ENCODE measurements at places on chromosomes 6 and 20. TPM values are rescaled to one million over a fixed set of nuclear protein-coding genes. Genes with fewer than 3 reads are reported as not detected.

CST3 gene
- total RNA-seq, result 421 TPM

SIM1 gene
- not detected for total RNA-seq

SAMD5 gene
- 1.2 TPM for total RNA-seq

AIF1 gene
- not detected for total RNA-seq

MRPL2 gene
- 40.9 TPM for total RNA-seq
